ENCODE measurements at places on chromosomes 13 and 19.

DNA sequence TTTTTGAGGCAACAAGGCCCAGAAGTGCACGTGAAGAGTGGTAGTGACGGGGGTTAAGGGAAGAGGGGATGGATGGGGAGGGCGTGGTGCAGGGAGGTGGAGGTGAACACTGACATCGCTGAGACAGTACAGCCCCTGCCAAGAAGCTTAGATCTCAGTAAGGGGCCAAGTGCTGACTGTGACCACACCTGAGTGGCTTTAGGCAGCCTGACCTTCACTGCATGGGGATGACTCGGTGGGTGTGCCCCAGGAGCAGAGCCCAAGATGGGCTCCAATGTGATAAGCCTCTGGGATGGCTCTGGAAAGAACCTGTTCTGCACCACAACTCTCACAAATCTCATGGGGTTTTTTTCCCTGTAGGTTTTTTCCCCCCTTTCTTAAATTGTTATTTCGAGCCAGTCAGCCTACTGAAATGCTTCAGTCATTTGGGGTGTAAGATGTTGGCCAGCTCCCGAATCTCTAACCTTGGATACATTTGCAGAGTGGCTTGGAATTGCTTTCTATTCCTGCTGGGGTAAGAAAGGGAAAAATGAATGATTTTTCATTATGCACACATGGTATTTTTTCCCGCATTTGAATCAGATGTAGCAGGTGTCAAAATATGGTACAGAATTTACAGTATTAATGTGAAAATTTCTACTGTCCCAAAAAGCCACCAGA, 165.0 kb downstream of the TM9SF2 start:
- no peak for DNase-seq

- DNase-seq, result no peak
These were observed 38.5 kb upstream of the ATP11A start for GRCh38 chr13:112651311-112651710.

GRCh38 chr19:3015126-3016057, 13.7 kb downstream of the TLE2 start:
- no peak for DNase-seq

GRCh38 chr13:51832471-51833152, 12.4 kb downstream of the TMEM272 start:
- DNase-seq, result no peak

- DNase-seq, result no peak
These were observed 230.7 kb upstream of the SPRY2 start for GRCh38 chr13:80571346-80572307.

DNA sequence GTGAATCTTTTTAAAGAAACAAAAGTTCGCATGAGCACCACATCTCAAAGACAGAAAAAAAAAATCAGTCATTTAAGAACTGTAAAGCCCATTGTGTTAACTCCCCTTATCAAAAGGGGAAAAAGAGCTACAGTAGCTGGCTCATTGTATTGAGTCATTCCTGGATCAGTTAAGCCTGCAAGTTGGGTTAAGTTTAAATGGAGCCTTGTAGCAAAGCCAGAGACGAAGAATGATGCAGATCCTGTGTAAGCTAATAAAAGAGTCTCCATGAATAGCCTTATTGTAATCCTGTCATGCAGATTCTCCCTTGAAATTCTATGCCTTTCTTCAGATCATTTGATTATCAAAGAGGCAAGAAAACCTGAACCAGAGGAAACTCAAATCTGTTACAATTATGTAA, 83.8 kb downstream of the CRYL1 start:
- no peak for DNase-seq

DNA sequence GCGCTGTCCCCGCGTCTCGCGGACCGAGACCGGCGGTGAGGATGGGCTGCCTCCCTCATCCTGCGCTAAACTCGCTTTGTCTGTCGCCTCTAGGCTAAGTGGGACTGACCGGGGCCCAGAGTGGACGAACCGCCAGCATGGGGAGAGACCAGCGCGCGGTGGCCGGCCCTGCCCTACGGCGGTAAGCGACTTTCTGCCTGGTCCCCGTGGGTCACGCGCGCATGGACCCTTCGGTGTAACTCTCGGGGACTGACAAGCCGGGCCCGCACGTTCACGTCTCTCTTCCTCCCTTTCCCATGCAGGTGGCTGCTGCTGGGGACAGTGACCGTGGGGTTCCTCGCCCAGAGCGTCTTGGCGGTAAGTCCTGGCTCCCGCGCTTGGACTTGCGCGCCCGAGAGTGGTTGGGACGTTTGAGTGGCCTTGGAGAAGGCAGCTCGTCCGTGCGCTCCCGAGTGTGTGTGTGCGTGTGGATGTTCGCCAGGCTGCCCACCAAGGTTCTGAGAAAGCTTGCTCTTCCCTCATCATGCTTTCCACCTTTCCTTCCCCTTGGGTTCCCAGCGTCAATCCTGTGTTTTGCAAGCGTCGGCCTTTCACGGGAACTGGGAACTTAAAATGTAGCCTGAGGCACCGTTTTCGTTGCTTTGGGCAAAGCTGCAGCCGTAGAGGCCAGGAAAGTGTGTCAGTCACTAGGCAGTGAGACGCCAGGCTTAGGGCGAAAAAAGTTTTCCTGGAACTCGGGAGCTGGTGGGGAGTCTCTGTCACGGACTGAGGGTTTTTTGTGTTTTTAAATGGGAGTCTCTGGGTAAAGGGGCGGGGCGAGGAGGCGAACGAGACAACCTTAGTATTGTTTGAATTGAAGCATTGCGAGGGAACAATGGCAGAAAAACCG, 927 bp downstream of the COL4A2 start:
- DNase-seq, result no peak

GRCh38 chr19:3225677-3226093, 1.2 kb downstream of the CELF5 start:
- DNase-seq, result no peak

DNA sequence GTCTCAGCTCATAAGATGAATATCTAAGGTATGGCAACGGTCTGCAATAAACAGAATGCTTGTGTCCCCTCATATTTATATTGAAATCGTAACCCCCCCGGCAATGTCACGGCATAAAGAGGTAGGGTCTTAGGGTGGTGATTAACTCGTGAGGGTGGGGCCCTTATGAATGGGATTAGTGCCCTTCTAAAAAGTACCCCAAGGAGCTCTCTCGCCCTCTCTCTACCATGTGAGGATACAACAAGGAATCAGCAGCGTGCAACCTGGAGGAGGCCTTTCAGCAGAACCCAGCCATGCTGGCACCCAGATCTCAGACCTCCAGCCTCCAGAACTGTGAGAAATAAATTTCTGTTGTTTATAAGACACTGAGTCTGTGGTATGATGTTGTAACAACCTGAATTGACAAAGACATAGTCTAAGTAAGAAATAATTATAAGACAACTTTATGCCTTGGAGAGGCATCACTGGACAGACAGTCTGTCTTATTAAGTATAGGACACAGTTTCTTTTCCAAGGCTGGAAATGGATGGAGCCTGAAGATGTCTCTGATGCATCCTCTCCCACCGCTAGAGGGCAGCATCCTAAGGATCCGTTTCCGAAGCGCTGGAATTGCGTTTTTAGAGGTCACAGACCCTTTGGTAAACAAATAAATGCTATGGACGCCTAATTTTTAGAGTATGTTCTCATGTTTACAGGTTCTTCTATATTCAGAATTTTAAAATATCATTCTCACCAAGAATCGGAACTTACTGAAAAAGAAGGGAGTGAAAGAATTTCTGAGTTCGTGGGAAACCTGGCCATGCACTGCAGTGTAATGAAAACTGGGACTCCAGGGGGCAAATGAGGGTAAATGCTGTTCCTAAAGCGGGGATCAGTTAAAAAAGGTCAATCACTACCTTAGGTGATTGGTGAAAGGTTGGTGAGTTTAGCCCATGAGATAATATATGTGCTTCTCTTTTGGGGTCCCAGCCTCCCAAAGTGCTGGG, 13.3 kb upstream of the LEUTX start:
- DNase-seq, result peak; percentile 21

GRCh38 chr13:40221460-40222201, 444.8 kb downstream of the FOXO1 start:
- no peak for DNase-seq

GRCh38 chr13:111166882-111167675, 52.0 kb downstream of the ARHGEF7 start:
- DNase-seq, result no peak

GRCh38 chr19:7994928-7995809, 10.3 kb downstream of the ELAVL1 start:
- DNase-seq, result no peak
